ENCODE measurements at places on chromosomes 6 and 20.

GRCh38 chr6:42394151-42394550 lies 57.6 kb downstream of the TRERF1 start:
- no peak for DNase-seq

GRCh38 chr6:108118810-108119768 lies 44.5 kb upstream of the OSTM1 start:
- DNase-seq, result no peak

GRCh38 chr6:113649276-113649675 lies 207.9 kb upstream of the MARCKS start:
- DNase-seq, result peak; percentile 21

- DNase-seq, result no peak
These were observed 937.4 kb upstream of the GJE1 start for GRCh38 chr6:141195251-141195832.

- peak; percentile 90 for DNase-seq
These were observed 33.7 kb downstream of the RNF146 start for GRCh38 chr6:127300411-127300810.

DNA sequence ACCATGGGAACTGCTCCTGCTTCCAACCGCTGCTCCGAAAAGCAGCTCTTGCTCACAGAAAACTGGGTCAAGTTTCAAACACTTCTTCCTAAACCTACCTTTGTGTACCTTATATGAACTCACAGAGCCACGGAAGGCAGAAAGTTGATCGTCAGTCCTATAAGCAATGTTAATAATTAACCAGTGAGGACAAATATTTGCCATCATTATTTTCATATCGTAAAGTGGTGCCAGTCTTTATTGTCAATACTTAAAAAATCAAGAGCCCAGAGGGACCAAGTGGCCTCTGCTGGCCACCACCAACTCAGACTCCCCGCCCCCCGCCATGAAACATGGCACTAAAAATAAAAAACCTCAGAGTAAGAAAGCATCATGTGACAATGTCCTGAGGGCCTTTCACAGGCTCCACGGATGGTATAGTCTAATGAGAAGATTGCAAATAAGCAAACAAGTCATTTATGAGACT lies 9.1 kb upstream of the PBOV1 start:
- DNase-seq, result no peak

DNA sequence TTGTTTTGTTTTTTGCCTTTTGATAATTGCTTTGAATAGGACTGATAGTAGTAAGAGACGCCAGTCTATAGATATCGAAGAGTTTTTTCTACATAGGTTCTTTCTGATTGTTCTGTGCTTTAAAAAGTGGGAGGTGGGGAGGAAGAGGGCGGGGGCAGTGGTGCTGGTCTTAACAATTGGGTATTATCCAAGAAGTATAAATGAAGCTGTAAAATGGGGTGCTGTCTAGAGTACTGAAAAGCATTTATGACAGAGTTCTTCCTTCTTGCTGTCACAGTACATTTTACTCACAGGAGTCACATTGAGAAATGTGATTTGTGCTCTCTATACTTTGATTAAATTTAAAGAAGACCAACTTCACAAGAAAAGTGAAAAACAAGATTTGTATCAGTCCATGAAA lies 41.0 kb downstream of the MAPK14 start:
- DNase-seq, result no peak

GRCh38 chr20:52993076-52993475 lies 20.9 kb downstream of the TSHZ2 start:
- DNase-seq, result no peak

DNA sequence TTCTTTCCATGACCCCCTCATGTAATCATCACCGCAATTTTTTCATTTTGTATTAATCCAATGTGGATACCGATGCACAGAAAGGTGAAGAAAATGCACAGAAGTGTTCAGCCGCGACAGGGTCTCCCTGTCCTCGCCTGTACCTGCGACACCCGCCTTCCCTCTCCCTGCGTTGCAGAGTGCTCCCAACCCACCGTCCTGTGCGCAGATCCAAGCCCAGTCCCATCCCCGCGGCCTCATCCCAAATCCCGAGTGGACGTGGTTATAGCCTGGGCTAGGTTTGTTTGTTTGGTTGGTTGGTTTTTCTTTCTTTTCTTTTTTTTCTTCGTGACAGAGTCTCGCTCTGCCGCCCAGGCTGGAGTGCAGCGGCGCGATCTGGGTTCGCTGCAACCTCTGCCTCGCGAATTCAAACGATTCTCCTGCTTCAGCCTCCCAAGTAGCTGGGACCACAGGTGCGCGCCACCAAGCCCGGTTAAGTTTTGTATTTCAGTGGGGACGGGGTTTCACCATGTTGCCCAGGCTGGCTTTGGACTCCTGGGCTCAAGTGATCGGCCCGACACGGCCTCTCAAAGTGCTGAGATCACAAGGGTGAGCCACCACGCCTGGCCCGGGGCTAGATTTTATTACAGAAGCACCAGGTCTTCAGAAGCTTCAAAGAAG lies 536 bp upstream of the RAET1G start:
- no peak for DNase-seq

DNA sequence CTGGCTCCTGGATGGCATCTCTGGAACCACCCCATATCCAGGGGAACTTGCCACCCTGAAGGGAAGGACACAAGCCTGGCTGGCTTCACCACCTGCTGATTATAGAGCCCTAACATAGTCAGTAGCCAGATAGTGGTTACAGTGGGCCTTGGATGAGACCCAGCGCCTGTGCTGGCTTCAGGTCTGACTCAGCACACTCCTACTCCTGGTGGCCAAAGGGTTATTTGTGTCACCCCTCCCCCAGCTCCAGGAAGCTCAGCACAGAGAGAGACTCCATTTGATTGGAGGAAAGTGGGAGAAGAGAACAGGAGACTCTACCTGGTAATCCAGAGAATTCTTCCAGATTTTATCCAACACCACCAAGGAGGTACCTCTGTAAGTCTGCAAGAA lies 12.8 kb downstream of the SNX14 start:
- peak; percentile 23 for DNase-seq

- DNase-seq, result no peak
These were observed 31.5 kb upstream of the TOP1 start for GRCh38 chr20:40997116-40997515.

- no peak for DNase-seq
These were observed 42.8 kb upstream of the PSMF1 start for GRCh38 chr20:1075616-1076015.
